ENCODE measurements at places on chromosomes 4 and X.

DNA sequence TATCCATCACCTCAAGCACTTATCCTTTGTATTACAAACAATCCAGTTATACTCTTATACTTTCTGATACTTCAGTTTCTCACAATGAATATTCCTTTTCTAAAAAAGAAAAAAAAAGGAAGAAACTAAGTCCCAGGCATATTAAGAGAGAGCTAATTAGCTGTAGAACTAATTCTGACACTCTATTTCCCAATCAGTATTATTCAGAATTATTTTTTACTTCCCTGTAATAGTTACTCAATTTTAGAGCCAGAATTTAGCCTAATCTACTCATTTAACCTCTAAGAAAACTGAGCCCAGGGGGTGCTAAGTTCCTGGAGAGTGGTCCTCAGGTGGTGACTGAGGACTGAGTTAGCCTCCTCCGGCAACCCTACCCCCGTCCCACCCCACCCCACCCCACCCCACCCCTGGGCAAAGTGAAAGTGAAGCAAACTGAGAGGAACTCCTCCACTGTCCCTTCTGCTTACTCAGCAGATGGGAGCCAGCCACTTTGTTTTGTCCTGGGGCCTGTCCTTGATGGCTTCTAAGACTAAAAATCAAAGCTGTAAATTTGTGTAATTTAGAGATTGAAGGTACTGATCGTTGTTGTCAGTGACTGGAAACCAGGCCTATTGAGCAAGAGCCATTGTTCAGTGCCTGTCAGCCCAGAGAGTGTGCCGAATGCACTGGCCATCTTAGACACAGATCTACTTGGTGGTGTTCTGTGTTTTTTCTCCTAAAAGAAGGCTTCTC, 162.1 kb downstream of the CBR4 start:
- DNase-seq, result no peak

- DNase-seq, result no peak
These were observed 273.2 kb upstream of the EMCN start for GRCh38 chr4:100790836-100791615.

GRCh38 chr4:71564775-71565174, 219.1 kb downstream of the GC start:
- no peak for DNase-seq

GRCh38 chr4:56728512-56728911, 47.4 kb upstream of the HOPX start:
- DNase-seq, result no peak

- no peak for DNase-seq
These were observed at the start of gene FLNA for GRCh38 chrX:154374313-154375155. Gene FLNA, minus strand, starts transcription at chrX:154374634. Its CDS starts 3,389 bp downstream, at chrX:154371245.

DNA sequence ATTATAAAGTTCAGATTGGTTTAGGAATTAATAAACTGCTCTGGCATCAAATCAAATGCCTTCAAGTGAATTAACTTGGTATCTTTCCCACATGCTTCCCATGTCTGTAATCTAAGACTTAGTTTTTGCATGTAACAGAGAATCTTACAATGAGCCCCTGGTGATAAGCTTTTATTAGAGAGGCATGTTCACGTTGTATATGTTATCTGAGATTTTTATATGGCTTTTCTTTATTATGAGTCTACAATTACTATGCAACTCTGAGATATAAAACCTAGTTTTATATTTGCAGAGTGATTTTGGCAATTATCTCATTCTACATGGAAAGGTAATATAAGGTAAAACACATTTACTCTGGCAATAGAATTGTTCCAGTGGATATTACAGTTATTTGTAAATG, 1578.4 kb upstream of the IGFBP7 start:
- DNase-seq, result no peak

DNA sequence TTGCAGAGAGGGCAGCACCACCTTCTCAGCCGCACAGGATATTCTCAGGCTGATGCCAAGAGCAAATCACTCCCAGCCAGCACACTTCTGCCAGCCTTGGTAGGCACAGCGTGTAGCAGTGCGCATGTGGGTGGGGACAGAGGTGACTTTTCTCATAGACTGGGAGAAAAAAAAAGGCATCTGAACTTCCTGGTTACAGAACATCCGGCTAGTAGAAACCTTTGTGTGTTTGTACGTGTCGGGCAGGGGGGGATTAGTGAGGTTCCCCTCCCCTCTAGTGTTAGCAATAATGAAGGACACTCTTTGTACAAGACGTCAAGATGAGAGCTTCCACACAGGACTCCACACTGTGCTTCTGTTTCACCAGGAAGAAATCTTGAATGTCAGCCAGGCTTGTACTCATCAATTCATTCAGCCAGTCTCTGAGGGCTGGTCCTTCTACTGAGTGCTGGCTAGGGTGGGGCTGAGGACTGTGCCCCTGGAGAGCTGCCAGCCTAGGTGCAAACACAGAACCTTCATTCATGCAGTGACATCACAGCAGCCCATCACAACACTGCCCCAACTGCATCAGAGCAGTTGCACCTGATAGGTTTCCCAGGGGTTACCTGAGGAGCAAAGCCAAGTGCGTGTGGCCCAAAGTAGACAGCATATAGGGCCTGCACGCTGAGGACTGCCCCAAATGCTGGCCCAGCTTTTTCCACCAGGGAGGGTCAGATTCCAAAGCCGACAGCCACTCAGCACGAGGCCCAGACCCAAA, 34.7 kb downstream of the SLC25A5 start:
- DNase-seq, result no peak

- DNase-seq, result no peak
These were observed 1617.2 kb downstream of the PCDH7 start for GRCh38 chr4:32337403-32337802.

GRCh38 chr4:83558680-83559079, 22.8 kb downstream of the GPAT3 start:
- no peak for DNase-seq

DNA sequence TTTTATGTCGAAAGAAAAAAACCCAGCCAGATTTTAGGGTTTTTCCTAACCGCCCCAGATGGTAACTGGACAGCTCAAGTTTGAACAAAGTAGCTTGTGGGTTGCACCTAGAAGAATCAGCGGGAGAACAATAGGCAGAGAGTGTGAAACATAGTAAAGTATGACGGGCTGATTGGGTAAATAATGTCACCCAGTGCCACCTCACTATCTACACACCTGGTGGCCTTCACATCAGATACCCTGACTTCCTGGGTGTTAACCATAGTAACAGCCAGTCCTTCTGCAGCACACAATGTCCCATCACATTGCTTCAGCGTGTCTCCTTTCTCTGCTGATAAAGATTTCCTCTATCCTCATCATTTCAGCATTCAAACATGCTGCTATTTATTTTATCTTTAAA, 159.1 kb upstream of the HS3ST1 start:
- no peak for DNase-seq

DNA sequence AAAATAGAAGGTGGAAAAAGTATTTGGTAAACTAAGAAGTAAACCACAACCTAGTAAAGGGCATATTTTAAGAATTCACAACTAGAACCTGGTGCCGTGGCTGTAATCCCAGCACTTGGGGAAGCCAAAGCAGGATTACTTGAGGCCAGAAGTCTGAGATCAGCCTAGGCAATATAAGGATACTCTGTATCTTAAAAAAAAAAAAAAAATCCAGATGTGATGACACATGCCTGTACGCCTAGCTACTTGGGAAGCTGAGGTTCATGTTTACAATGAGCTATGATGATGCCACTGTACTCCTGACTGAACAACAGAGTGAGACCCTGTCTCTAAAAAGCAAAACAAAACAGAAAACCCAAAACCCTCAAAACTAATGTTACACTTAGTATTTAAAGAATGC, 294.9 kb upstream of the ZCCHC13 start:
- no peak for DNase-seq

GRCh38 chr4:147596377-147596776, 20.8 kb upstream of the TMEM184C start:
- no peak for DNase-seq
